ENCODE measurements at places on chromosomes 1 and 21.
A peak's percentile ranks its signal among the peaks of the same experiment; 100 is the strongest.

DNA sequence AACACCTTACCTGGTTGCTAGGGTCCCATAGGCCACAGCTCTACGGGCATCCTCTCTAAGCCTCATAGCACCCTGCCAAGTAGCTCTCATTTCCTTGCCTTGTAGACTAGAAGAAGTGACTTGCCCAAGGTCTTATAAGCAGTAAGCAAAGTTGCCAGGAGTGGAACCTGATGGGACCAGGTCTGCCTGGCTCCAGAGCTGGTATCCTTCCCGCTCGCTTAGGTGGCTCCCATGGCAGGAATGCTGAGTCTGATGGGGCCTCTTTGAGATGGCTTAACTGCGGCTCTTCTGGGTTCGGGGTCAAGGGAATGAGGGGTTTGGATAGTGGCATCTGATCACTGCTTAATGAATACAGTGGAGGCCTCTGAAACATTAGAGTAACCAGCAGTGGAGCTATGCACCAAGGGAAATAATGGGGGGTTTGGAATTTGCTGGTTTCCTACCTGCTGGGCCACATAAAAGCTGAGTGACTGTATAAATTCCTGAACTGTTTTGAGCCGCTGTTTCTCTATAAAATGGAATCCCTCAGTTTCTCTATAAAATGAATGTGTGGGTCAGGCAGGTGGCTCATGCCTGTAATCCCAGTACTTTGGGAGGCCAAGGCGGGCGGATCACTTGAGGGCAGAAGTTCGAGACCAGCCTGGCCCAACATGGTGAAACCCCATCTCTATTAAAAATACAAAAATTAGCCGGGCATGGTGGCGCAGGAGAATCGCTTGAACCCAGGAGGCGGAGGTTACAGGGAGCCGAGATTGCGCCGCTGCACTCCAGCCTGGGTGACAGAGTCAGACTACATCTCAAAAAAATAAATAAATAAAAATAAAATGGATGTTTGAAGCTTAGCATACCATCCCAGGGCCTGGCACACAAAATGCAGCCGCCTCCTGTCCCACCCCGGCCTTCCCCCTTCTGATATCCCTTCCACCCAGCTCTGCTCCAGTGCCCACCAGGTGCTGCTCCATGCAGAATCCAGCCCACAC is 12.4 kb downstream of the FAM151A start:
- DNase-seq, result peak; percentile 51

GRCh38 chr1:184640505-184640904 is 114.2 kb downstream of the EDEM3 start:
- DNase-seq, result no peak

GRCh38 chr1:14567056-14567455 is 31.4 kb upstream of the KAZN start:
- DNase-seq, result no peak

DNA sequence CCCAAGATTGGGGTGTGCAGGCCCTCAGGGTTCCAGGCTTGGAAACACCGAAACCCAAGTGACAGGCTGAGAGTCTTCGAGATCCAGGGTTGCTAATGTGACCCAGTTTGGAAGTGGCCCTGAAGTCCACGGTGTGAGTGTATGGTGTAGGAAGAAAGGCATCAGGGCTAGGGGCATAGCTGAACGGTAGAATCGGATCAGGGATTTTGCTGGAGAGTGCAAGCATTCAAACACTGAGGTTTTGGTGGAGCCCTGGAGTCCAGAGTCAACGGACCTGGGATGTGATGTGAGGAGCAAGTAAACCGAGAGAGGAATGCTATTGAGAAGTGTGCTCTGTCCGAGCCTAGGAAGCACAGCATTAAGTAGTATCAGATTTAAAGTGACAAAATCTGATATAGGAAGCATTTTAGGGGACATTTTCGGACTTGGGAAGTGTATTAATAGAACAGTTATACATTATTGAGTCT is 958 bp downstream of the NFYC start:
- DNase-seq, result no peak

DNA sequence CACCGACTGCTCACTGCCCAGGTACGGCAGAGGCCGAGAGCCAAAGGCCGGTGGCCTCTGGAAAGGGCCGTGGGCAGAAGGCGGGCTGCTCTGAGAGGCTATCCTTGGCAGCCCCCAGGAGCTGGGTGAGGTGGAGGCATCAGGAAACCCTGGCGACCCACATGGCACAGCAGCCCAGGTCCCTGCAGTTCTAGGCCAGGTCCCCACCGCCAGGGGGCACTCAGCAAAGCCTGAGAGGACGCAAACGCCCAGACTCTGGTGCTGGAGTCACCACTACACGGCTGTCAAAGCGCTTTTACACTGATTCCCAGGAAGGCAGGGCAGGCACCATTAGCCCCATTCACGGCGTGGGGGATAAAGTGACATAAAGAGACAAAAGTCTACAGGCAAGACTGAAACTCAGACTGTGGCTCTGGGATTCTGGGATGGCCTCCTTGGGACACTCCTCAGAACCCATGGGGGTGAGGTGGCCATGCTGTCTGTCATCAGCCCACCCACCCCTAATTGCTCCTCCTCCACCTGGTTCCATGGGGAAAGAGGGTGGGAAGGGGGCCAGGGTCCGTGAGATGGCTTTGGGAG is 4.9 kb downstream of the PLEKHG5 start:
- peak; percentile 88 for DNase-seq
